Hepatocyte (in vitro differentiated cells): ENCODE measurements at places on chromosomes 2 and 18. TPM values are rescaled to one million over a fixed set of nuclear protein-coding genes. Genes with fewer than 3 reads are reported as not detected.

DNA sequence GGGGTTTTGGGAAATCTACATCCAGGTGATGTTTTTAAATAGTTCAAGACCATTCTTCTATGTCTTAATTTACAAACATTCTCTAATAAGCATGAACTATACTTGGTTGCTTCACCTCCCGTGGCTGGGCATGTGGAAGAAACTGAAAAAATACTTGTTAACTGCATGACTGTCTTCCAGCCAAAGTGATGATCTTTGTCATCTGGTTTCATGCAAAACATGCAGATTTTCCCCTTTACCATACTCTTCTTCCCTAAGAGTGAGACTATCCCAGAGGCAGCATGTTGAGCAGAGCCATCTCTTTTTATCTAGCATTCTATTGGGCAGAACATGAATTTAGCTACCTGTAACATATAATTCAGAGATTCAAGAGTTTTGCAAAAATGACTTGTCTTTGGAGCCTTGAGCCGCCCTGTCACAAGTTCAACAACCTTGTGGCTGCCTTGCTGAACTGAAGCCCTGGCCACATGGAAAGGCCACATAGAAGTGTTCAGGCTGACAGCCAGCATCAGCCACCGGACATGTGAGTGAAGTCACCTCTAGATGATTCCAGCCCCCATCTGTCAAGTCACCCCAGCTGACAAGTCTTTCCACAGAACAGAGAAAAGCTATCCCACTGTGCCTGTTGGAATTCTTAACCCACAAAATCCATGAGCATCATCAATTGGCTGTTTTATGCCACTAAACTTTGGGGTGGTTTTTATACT is 142.8 kb downstream of the ANKRD44 start:
- DNase-seq = no peak
- no peaks in the 10 kb centered on the region for H3K27me3 ChIP-seq
- H3K27ac ChIP-seq = no peak overlapping the region
- no peak overlapping the region for H3K4me3 ChIP-seq
- no peaks in the 10 kb centered on the region for H3K36me3 ChIP-seq
- no peaks in the 10 kb centered on the region for H3K4me1 ChIP-seq

DNA sequence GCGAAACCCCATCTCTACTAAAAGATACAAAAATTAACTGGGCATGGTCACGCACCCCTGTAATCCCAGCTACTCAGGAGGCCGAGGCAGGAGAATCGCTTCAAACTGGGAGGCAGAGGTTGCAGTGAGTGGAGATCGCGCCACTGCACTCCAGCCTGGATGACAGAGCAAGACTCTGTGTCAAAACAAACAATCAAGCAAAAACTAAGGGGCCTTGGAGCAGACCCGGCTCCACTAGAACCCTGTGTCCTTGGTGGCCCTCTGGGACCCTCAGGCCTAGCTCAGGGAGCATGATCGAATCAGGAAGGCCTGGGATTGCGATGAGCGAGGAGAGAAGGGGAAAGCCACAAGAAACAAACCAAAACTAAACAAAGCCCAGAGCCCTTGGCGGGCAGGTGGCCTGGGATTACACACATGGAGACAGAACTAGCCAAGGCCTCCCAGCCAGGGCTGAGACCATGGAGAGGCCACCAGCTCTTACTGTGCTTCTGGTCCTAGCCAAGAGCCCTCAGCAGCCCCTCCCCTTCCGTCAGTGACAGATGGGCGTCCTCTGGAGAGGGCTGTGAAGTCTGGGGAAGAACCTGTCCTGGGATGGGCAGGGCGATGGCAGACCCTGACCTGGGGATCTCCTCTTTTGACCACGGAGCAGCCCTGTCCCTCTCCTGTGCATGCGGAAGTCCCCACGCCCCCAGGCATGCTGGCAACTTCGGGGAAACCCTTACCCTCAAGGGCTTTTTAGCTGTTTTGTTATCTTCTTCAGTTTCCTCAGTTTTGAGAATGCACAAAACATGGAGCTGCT is 27.4 kb upstream of the CATIP start:
- no peak for DNase-seq
- peak overlapping the region; percentile 2 for H3K27ac ChIP-seq
- H3K36me3 ChIP-seq = no peaks in the 10 kb centered on the region
- peaks cover 33% of the 10 kb centered on the region for H3K4me1 ChIP-seq
- H3K27me3 ChIP-seq = no peaks in the 10 kb centered on the region
- no peak overlapping the region for H3K4me3 ChIP-seq

- no peak overlapping the region for H3K27ac ChIP-seq
- DNase-seq = no peak
- no peaks in the 10 kb centered on the region for H3K36me3 ChIP-seq
- no peak overlapping the region for H3K4me3 ChIP-seq
- H3K4me1 ChIP-seq = no peaks in the 10 kb centered on the region
These were observed 440.4 kb upstream of the NRXN1 start for GRCh38 chr2:51472300-51472699.

GRCh38 chr2:61415265-61415664 is 55.6 kb downstream of the USP34 start:
- no peaks in the 10 kb centered on the region for H3K36me3 ChIP-seq
- no peaks in the 10 kb centered on the region for H3K27me3 ChIP-seq
- H3K4me1 ChIP-seq = no peaks in the 10 kb centered on the region

DQX1 gene
- total RNA-seq = 1.2 and 4.0 TPM in 2 replicates

- no peak for DNase-seq
- H3K27ac ChIP-seq = no peak overlapping the region
- no peaks in the 10 kb centered on the region for H3K4me1 ChIP-seq
- no peak overlapping the region for H3K4me3 ChIP-seq
- no peaks in the 10 kb centered on the region for H3K27me3 ChIP-seq
These were observed 26.1 kb upstream of the CYP26B1 start for GRCh38 chr2:72173640-72174321.

DNA sequence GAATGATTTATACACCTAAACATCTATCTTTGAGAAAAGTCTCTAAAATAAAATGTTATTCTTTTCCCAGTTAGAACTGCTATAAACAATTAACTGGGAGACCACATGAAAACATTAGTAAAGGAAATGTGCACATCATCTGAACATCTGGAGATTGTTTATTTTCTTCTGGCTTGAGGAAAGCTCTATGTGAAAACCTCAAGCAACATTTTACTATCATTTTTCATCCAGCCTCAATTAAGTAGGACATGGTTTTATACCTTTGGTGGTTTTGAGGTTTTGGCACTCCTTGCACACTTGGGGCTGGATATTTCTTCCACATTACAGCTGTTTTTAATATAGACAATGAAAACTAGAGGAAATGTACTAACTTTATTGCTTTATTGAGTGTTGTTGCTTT is 609.5 kb upstream of the SLC8A1 start:
- H3K36me3 ChIP-seq = no peaks in the 10 kb centered on the region
- no peaks in the 10 kb centered on the region for H3K4me1 ChIP-seq
- no peak for DNase-seq
- no peaks in the 10 kb centered on the region for H3K27me3 ChIP-seq
- no peak overlapping the region for H3K27ac ChIP-seq
- H3K4me3 ChIP-seq = no peak overlapping the region

DNA sequence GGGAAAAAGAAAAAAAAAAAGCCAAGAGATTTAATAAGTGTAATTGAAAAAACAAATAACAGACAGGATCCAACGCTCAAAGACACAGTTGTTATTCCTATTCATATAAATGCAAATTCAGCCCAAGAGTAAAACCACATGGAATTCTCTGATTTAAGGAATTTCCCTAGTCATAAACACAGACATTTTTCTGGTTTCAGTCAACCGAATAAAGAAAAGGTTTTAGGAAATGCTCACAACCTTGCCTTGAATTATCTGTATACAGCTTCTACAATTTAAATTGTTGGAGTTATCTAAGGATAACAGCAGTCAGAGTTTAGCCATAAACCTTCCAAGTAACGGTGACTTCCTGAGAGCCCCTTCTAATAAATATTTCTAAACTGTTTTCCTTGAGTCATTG is 122.7 kb downstream of the VWC2L start:
- H3K36me3 ChIP-seq = no peaks in the 10 kb centered on the region
- no peak overlapping the region for H3K27ac ChIP-seq
- no peaks in the 10 kb centered on the region for H3K27me3 ChIP-seq
- peaks cover 5% of the 10 kb centered on the region for H3K4me1 ChIP-seq
- DNase-seq = no peak
